Left cardiac atrium (tissue), 4 donors: ENCODE measurements at places on chromosomes 12 and 14. TPM values are rescaled to one million over a fixed set of nuclear protein-coding genes. Genes with fewer than 3 reads are reported as not detected.

DNA sequence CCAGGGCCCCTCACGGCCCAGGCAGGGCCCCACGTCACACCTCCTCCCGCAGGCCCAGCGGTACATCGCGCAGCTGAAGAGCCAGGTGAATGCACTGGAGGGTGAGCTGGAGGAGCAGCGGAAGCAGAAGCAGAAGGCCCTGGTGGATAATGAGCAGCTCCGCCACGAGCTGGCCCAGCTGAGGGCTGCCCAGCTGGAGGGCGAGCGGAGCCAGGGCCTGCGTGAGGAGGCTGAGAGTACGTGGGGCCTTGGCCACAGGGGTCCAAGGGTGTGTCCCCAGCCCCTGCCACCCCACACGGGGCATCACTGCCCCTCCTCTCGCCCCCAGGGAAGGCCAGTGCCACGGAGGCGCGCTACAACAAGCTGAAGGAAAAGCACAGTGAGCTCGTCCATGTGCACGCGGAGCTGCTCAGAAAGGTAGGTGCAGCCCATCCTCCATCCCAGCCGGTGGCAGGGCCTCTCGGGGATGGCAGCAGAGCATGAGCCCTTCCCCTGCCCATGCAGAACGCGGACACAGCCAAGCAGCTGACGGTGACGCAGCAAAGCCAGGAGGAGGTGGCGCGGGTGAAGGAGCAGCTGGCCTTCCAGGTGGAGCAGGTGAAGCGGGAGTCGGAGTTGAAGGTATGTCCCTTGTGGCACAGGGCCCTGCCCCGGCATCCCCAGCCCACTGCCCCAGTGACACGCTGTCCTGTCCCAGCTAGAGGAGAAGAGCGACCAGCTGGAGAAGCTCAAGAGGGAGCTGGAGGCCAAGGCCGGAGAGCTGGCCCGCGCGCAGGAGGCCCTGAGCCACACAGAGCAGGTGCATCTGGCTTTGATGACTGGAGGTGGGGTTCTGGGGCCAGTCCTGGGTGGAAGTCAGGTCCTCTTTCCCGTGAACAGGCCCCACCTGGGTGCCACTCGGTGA is 20.9 kb downstream of the HIP1R start:
- DNase-seq = no peak

- DNase-seq = no peak
These were observed 96.8 kb downstream of the PPHLN1 start for GRCh38 chr12:42422785-42423184.

- no peak for DNase-seq
These were observed 86.8 kb upstream of the OSBPL8 start for GRCh38 chr12:76646366-76646765.

DNA sequence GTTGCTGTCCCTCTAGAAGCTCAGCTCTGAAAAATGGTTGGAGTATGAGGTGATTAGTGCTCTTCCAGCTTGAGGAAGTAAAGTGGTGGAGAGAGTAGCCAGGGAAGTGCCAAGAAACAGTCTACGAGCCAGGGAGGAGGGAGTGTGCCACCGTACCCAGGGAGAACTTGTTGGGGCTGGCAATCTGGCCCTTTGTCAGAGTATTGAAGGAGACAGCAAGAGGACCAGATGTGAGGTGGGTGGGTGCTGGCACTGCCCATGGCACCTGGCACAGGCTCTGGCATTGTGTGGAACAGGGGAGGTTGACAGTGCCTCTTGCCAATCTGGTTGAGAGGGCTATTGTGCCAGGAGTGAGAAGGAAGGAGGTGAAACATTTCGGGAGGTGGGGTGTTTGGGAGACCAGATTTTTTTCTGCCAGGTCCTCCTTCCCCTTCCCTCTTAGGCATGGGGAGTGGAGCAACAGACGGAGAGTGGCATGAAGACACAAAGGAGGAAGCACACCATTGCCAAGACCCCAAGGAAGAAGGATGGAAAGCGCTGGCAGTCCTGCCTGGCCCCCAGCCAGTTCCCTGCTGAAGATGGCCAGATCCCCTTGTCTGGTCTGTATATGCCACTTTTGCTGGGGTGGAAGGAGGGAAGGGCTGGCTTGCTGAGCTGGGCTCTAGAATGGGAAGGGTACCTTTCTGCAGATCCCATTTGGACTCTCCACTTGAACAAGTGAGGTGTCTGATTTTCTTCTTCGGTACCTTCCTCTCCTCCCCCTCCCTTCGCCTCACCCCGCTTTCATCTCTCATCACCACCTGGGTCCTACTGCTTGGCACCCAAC is 37.5 kb downstream of the ZFHX2 start:
- no peak for DNase-seq

- no peak for DNase-seq
These were observed 87.6 kb downstream of the EML1 start for GRCh38 chr14:99880651-99881420.

GRCh38 chr14:21069388-21070082 is 569 bp upstream of the ARHGEF40 start:
- DNase-seq = peak; percentile 57

GRCh38 chr14:23379366-23380196 is 2.7 kb downstream of the CMTM5 start:
- peak; percentile 71 for DNase-seq

DNA sequence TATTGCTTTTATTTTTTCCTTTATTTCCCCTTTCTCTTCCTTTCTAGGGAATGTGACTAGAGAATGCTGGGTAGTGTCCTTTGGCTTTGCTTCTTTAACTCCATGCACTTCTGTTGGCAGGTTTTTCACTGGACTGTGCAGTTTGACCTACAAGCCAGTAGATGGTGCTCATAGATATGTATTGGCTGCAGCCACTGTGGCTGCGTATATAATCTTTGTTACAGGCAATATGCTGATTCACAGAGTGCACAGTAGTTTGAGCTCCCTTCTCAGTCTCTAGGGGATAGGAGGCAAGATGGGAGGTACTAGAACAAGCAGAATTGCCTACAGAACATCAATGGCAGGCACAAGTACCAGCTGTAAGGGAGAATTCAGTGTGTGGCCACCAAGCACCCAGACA is 503.5 kb downstream of the LRFN5 start:
- DNase-seq = no peak

GRCh38 chr12:84421103-84421502 is 491.5 kb downstream of the SLC6A15 start:
- no peak for DNase-seq

DNA sequence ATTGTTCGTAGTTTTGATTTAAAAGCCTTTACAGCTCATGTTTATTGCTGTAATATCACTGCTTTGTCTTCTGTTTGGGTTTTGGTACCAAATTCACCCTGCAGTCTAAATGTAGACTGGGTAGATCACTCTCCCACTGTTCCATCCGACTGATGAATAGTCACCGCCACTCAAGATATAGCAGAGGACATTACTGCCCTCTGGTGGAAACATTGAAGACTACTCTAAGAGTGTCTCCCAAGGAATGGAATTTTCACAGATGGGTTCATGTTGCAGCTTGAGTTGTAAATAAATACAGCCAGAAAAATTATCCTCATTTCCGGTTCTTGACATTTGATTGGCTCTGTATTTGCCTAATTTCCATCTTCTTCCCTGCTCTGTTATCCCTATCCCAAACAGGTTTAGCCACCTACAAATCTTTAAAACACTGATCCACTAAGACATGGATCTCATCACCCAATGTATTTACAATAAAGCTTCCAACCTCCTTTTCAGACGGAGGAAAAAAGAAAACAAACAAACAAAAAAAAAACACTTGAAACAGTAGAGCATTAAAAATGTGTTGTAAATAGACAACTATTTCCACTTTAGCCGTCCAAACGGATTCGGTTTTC is 198.3 kb upstream of the CPNE8 start:
- DNase-seq = no peak

GRCh38 chr12:121490401-121491281 is 90.2 kb downstream of the KDM2B start:
- DNase-seq = no peak

- no peak for DNase-seq
These were observed 60.6 kb upstream of the TCL1A start for GRCh38 chr14:95774265-95775160.

DNA sequence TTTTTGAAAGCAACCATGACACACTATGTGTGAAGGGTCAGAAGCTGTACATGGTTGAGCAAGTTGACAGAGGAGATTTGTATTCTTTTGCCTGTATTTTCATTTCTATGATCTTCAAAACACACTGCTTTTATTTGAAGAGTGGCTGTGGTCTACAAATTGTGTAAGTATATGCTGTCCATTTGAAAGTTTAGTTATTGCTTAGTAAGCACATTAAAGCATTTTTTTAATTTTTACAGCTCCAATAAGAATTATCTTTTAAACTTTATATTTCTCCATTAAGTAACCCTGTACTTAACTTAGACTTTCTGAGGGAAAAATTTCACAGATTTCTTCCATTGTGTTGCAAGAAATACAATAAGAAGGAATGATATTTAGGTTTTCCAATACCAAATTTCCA is 915.2 kb downstream of the SLC6A15 start:
- DNase-seq = no peak

- no peak for DNase-seq
These were observed 390.7 kb downstream of the APAF1 start for GRCh38 chr12:99035803-99036202.

DNA sequence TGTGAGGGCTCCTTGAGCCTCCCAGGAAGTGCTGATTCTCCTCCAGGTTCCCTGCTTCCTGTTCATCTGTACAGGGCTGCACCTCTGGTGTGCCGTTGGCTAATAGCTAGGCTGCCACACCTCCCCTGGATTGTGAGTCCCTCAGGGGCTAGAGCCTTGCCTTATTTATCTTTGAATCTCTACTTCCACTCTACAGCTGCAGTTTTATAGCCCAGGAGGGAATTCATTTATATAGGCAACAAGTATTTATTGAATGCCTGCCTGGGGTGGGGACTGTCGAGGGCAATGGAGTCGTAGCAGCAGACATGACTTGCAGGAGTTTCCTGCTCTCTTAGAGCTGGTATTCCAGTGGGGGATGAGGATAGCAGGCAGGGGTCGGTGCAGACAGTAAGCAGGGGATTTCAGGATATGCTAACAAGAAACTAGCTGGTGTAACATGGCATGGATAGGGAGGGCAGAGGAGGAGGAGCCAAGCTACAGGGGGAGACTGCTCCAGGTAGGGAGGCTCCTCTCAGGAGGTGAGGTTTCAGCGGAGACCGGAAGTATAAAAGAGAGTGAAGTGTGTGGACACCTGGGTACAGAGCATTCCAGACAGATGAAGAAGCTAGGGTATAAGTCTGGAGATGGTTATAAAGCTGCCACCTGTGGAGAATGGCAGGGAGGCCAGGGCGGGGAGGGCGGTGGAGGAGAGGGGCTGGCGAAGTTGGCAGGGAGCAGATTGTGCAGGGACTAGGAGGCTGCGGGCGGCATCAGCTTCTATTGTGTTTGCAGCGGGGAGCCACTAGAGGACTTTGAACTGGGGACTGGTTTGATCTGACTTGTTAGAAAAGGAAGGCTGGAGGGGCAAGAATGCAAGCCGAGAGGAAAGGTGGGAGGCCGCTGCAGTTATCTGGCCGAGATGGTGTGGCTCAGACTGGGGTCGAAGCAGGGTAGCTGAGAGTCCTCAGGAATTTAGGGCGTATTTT is 17.2 kb downstream of the USP30 start:
- no peak for DNase-seq

- DNase-seq = no peak
These were observed 75.3 kb downstream of the GARIN6 start for GRCh38 chr12:99722690-99723486.

DNA sequence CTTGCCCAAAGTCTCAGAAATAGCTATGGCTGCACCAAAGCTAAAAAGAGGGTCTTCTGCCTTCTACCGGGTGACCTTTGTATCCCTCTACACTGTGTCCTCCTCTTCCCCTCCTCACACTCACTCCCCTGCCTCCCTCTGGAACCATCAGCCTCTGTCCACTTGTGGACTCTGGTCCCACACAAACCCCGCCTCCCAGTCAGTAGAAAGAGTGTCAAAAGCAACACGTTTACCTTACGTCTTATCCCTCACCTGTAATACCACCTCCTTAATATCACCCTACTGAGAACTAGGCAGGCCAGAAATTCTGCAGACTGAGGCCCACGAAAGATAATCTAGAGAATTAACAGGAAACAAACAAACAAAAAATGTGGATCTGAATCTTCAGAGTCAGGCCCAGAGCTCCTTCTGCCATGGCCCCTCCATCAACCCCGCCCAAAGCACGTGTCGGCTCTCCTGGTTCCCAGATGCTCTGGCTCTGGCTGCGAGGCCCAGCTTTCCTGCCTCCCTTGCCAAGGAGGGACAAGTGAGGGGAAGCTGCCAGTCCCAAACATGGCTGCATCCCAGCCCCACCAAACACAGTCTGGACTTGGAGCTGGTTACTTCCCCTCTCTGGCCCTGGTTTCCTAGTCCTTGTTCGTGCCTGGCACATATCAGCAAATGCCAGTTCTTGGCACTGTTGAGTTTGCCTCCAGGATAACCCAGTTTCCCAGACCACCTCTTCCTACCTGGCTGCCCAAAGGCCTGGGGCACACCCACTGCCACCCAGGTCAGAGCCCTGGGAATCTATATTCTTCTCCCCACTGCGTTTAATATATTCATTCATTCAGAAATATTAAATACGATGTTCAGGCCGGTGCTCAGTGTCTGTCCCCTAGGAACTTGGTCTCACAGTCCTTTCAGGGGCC is 2.7 kb downstream of the ACTN1 start:
- DNase-seq = peak; percentile 78

DNA sequence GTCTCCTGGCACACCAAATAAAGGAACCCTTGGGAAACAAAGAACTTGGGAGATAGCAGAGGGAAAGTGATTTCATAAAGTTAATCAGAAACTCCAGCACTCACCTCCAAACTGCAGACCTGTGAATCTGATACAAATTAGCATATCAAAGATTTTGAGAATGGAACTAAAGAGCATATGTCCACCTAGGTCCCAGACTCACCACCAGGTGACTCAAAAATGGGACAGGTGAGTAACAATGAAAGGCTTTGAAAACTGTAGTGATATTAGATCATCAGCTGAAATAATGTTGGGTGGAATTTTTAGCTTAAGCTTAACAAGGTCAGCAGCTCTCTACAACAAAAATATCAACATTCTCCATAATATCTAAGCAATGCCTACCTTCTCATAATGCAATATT is 214.8 kb downstream of the RERGL start:
- DNase-seq = no peak

- no peak for DNase-seq
These were observed 1.2 kb upstream of the FGD4 start for GRCh38 chr12:32398181-32398580.

DEPDC4 gene
- 0.55 TPM for total RNA-seq

TRIM9 gene
- total RNA-seq = 0.24 TPM

CLIP1 gene
- 124 TPM for total RNA-seq

IGFBP6 gene
- total RNA-seq = 134 TPM

LHX5 gene
- total RNA-seq = not detected
